ENCODE measurements at places on chromosomes 7 and 10.
A peak's percentile ranks its signal among the peaks of the same experiment; 100 is the strongest.

- no peak for DNase-seq
Measured at GRCh38 chr7:111540199-111540815, 22.0 kb downstream of the IMMP2L start.

DNA sequence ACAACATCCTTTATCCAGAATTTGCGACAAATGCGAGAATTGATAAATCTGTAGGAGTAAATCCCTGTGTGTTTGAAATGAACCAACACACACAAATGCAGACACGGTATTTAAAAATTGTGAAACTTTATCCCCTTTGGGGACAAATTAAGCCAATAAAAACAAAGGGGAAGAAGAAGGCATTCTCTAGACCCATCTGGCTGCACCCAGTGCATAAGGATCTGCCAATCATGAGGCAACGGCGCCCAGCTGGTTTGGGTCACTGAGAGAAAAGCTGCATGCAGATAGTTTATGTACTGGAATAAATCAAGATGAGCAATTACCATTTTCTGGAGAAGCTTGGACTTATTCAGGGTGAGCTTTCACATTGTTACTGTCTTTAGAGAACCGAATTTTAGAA is 45.7 kb downstream of the VAX1 start:
- DNase-seq: peak; percentile 50

GRCh38 chr10:26334932-26335573 is 103.1 kb upstream of the APBB1IP start:
- no peak for DNase-seq

DNA sequence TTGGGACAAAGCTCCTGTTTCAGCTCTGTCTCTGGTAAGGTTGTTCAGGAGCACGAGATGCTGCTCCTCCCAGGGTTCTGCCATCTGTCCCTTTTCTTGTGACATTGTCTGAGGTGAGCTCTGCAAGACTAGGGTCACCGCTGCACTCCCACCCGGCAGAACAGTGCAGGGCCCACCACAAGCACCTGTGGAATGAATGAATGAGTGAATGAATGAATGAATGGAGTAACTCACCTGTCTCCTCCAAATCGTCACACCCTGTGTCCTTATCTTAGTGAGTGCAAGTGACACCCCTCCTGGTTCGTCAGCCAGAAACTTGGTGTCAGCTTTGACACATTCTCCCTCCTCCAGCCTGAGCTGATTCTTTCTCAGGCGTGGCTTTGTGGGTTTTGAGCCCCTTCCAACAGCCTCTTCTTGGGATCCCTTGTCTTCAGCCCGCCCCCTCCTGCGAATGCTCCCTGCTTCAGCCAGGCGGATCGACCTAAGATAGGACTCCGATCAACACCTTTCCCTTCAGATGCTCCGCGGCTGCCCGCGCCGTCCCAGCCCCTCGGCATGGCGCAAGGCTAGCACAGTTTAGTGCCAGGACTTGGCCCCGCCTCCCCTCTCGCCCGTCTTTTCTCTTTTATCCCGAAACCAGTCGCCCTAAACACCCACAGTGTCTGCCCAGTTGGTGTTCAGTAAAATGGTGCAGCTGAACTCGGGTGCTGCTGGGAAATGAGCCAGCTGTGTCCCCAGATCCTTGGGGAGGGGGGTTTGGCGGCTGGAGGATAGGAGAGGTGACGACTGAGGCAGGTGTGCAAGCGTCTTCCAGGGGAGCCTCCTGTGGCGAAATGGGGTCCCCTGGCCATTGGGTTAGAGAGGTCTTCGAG is 89.3 kb downstream of the BEND7 start:
- DNase-seq: no peak

DNA sequence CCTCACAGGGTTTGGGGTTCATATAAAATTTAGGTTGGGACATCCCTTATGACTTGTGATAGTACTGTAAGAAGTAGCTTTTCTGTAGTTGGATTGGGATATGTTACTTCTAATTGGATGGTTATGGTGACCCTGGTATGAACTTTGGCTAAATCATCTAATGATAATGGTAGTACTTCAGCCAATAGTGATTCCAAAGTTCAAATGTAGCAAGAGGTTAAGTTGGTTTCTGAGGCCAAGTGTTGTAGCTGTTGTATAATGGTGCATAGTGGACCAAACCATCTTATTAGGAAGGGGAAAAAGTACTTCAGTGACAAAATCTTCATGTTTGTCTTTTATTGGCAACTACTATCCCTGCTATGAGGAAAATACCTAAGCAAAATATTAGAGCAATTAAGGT is 542.1 kb upstream of the IGFBP3 start:
- no peak for DNase-seq

DNA sequence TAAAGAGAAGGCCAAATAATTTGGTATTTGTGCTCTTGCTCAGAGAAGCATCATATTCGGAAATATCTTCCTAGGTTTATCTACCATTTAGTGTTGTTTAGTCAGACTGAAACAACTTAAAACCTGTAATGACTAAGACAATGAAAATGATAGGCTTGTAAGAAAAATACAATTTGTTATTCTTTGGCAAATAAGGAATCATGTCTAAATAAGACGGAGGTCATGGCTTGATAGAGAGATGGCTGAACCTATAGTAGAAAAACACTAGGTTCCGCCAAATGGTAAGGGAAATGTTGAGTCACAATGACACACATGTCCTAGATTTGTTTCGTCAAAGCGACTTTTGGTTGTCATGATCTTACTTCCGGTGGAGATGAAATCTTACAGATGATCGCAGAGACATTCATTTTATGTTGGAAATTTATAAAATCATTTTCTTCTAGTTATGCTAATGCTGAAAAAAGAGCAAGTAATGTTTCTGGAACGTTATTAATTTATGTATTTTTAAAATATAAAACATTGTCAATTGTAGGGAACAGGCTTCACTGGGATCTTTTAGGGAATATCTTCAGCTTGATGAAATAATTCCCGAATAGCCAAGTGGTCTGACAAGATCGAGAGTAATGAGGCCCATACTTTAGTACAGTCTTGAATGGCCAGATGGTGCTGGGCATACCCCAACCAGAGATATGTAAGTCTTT is 1.0 kb downstream of the SRGN start:
- DNase-seq: no peak

GRCh38 chr10:43322769-43323168 is 48.7 kb upstream of the FXYD4 start:
- DNase-seq: peak; percentile 99

GRCh38 chr7:74029991-74030415 is 2.0 kb downstream of the ELN start:
- peak; percentile 59 for DNase-seq

- DNase-seq: no peak
Measured at GRCh38 chr10:22958338-22958737, 30.5 kb downstream of the ARMC3 start.

GRCh38 chr7:45708046-45708950 is 134.1 kb downstream of the ADCY1 start:
- DNase-seq: peak; percentile 39

DNA sequence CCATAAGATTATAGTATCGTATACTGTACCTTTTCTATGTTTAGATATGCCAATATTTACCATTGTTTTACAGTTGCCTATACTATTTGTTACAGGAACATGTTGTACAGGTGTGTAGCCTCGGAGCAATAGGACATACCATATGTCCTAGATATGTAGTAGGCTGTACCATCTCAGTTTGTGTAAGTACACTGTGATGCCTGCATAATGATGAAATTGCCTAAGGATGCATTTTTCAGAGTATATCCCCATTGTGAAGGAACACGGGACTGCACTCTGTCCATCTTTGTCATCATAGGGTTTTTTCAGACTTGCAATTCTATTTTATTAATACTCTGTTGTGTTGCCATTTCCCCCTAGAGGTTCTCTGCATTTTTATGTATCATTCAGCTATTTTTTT is 50.1 kb downstream of the MCU start:
- no peak for DNase-seq

DNA sequence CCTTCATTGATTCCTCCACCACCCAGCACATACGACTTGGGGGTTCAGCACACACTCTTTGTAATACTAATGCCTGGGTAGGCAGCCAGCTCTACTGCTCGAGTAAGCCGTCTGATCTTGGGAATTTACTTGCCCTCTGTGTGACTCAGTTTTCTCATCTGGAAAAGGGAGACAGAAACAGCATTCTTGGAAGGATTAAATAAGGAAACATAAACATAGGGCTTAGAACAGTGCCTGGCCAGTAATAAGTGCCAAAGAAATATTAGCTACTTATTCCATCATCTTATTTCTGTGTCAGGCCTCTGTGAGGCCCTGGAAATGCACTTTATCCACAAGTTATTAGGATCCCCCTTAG is 130.1 kb downstream of the TNS3 start:
- no peak for DNase-seq

GRCh38 chr7:37205451-37205850 is 243.2 kb downstream of the ELMO1 start:
- no peak for DNase-seq

DNA sequence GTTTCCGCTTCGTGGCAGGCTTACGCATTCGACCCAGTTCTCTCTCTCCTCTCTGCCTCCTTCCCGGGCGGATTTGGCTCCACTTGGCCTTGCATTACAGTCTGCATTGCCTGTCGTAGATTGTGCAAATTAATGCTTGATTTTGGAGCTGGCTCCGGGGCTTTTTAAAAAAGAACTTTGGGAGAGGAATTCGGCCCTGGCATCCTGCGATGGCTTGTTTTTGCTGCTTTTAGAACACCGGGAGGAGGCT is 767 bp downstream of the EIF4EBP2 start:
- no peak for DNase-seq

All from head of caudate nucleus (tissue), 42 donors.